Vein endothelial cell (primary cell): ENCODE measurements at places on chromosomes 7 and 10. TPM values are rescaled to one million over a fixed set of nuclear protein-coding genes. Genes with fewer than 3 reads are reported as not detected.

Gene ELN
- total RNA-seq: 0.29 and 22.5 TPM in 2 replicates

Gene NEUROD6
- total RNA-seq: not detected in 2 replicates

Gene IDE
- 34.6 and 45.1 TPM in 2 replicates for total RNA-seq

Gene DGKB
- total RNA-seq: 0.65 TPM in 1 of 2 replicates, not detected in the other

Gene TSPAN15
- 136 and 191 TPM in 2 replicates for total RNA-seq

Gene CALHM3
- not detected in 2 replicates for total RNA-seq

Gene DPCD
- total RNA-seq: 25.2 and 29.4 TPM in 2 replicates

Gene GPR37
- 0.76 and 4.2 TPM in 2 replicates for total RNA-seq

Gene THSD7A
- 32.0 and 36.6 TPM in 2 replicates for total RNA-seq

Gene INPP5F
- 16.3 and 22.7 TPM in 2 replicates for total RNA-seq
